Inflammatory macrophage treated with lipopolysaccharide for 1 hour (primary cell): ENCODE measurements at places on chromosomes 5 and 9.
A peak's percentile ranks its signal among the peaks of the same experiment; 100 is the strongest.

GRCh38 chr5:34053133-34053532 lies 10.1 kb upstream of the C1QTNF3 start:
- no peak for DNase-seq

- no peak for DNase-seq
These were observed 200.1 kb downstream of the GAPVD1 start for GRCh38 chr9:125461636-125462190.

GRCh38 chr5:136676685-136677084 lies 311.3 kb upstream of the TRPC7 start:
- no peak for DNase-seq

GRCh38 chr5:133242221-133242835 lies 190.5 kb downstream of the HSPA4 start:
- no peak for DNase-seq

- DNase-seq = no peak
These were observed 22.6 kb upstream of the MAMDC2 start for GRCh38 chr9:70020991-70021571.

DNA sequence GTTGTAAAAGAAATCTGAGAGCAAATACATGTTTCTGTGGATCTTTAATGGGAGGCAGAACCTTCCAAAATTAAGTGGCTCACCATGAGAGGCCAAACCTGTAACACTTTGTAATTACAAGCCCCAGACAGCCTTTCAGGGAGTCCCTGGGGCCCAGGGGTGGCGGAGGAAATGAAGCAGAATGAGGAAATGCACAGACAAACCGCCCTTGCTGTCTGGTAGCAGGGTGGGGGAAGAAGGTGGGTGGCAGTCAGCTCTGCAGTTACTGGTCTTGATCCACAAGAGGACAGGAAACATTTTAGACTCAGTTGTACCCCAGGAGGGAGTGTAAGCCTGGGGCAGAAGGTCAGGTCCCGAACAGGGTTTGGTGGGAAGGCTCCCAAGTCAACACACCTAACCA lies 6.5 kb downstream of the ARL14EPL start:
- peak; percentile 25 for DNase-seq

- no peak for DNase-seq
These were observed 337.6 kb downstream of the FGF10 start for GRCh38 chr5:44051591-44051990.

- no peak for DNase-seq
These were observed 534 bp downstream of the SRFBP1 start for GRCh38 chr5:121962347-121962670.

- DNase-seq = no peak
These were observed 43.2 kb downstream of the ADAMTS12 start for GRCh38 chr5:33848554-33848953.

- DNase-seq = peak; percentile 70
These were observed 2.5 kb downstream of the PTGES2 start for GRCh38 chr9:128124873-128125579.

DNA sequence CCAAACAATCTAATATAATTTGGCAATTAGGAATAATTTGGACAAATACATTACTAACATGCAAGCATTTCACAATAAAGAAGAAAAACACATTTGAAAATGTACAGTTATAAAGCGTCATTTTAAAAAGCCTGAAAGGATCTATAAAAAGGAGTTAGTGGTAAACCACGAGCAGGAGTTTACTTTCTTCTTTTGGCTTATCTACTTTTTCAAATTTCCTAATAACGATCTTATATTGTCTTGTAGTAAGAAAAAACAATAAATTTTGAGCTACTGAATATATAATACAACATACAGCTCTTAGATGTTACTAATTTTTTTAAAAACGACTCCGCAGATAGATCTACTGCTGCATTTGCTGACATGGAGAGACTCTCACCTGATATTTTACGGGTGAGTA lies 79.9 kb downstream of the SMIM23 start:
- DNase-seq = no peak

DNA sequence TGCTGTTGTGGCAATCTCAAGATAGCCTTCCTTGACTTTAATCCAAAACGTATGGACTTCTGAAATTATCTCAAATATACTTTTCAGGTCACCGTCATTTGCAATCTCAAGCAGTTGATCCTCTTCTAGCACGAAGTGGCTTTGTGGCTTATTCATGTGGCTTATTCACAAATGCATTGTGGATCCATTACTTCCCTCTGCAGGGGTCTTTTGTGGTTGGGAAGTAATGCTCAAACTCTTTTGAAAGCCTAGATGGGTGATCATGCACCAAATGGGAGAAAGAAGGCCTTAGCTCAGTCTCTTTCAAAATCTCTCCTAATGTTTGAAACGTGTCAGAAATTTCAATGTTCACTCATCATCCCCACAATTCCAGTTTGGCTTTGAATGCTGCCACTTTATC lies 597.2 kb upstream of the CDH10 start:
- DNase-seq = no peak

- DNase-seq = no peak
These were observed 54.0 kb upstream of the STXBP1 start for GRCh38 chr9:127557998-127558546.

GRCh38 chr5:15899481-15899880 lies 280.1 kb downstream of the MARCHF11 start:
- no peak for DNase-seq

- no peak for DNase-seq
These were observed 23.4 kb upstream of the FAM169A start for GRCh38 chr5:74889523-74890105.

DNA sequence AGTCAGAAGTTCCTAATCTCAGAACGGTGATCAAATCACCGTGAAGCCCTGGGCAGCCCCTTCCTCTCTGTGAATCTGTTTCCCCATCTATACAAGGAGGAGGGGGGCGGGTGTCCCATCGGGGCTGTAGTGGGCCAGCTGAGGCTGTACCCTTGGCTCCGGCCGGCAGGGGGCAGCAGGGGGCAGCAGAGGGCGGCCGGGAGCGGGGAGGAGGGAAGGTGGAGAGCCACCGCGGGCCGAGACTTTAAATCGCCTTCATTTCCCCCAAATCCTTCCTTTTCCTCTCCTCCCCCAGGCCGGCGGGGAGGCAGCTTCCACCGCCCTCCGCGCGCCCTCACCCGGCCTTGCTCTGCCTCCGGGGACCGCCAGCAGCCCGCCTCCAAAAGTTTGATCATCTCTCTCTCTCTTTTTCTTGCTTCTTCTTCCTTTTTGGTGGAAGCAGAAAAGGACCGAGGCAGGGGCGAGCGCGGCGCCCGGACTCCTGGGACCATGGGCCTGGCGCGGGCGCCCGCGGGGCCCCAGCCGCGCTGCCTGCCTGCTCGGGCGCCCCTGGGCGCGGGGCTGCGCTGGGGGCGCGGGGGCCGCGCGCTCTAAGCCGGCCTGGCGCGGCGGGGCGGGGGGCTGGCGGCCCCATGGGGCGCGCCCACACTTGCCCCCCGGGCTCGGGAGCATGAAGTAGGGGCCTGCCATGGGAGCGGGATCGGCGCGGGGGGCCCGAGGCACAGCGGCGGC lies at the start of gene COL27A1:
COL27A1 (plus strand) TSS at position 275 of the 732 bp plus-strand sequence; CDS start at position 689, 414 bp downstream.
- DNase-seq = peak; percentile 53

DNA sequence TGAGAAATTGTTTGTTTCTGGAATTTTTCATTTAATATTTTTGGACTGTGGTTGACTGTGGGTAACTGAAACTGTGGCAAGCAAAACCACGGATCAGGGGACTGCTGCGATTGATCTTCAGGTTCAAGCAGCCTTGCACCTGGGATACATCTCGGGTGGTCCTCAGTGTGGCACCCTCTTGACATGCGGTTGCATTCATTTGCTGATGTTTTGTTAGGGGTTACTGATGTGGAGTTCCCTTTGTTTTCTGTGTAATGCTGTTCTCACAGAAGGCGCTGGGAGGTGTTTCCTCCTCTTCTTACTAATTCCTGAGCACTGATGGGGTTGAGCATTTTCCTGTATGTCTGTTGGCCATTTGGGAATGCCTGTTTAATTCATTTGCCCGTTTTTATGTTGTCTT lies 60.4 kb downstream of the EHMT1 start:
- DNase-seq = no peak

GRCh38 chr5:38463634-38464521 lies 92.6 kb downstream of the LIFR start:
- no peak for DNase-seq

DNA sequence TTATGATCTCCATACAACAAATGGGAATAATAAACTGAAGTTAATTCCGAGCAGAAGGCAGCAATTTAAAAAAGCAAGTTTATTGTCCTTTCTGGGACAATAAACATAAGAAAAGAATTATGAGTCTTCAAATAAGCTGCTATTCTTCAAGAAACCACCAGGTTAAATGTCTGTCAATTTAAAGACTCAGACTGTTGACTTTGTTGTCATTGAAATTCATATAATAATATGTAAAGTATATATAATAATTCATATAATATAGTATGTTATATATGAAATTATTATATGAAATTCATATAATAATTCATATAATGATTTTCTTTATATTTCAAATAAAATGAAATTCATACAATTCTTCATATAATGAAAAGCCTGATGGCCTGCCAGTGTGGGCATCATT lies 497.5 kb upstream of the RGMB start:
- no peak for DNase-seq

- no peak for DNase-seq
These were observed 163.3 kb downstream of the MACROH2A1 start for GRCh38 chr5:135235551-135236227.

DNA sequence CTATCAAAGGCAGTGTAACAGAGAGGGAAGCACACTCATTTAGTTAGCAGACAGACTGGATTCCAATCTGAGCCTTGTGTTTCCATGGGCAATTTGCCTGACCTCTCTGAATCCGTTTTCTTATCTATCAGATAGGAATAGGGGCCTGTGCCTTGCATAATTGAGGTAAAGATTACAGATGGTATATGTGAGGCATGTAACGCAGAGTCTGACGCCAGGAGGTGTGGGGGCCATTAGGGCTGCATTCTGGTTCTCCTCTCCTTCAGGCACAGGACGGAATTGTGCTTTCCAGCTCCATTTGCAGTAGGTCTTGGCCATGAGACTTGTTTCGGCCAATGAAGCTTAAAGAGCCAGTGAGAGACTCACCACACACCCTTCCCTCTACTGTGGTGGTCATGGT lies 97.6 kb downstream of the FRMD3 start:
- DNase-seq = no peak

DNA sequence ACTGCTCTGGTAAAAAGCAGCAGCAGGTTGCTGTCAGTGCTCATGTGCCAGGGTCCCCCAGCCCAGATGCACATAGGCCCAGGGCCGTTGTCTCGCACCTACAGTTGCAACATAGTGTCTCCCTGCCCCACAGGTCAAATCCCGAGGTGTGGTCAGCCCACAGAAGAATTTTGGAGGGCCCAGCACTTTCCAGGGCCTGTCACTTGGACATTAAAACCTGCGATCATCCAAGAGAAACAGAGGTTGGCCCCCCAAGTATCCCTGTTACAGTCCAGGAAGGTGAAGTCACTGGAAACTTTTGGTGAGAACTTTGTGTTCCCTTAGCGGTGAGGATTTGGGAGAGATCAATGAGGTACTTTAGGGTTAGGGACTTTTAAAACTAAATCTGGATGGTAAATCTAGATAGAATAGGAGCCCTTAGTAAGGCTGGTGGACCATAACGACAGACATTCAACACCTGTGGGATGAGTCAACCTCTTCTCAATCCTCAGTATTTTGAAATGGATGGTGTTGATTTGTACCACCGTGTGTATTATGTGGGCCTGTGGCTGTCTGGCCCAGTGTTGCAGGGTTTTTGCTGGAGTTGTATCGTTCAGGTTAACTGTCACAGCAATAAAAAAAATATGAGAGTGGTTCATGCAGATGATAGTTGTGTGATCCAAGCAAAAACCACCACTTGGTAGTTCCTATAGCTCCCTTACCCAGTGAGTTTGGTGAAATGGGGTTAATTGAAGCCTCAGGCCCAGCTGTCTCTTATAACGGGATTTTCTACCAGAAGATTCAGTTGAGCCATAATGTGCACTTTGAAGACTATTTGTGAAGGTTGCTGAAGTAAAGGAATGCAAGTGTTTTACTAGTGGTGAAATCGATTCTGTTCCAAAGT lies 19.2 kb downstream of the OR2S2 start:
- no peak for DNase-seq

DNA sequence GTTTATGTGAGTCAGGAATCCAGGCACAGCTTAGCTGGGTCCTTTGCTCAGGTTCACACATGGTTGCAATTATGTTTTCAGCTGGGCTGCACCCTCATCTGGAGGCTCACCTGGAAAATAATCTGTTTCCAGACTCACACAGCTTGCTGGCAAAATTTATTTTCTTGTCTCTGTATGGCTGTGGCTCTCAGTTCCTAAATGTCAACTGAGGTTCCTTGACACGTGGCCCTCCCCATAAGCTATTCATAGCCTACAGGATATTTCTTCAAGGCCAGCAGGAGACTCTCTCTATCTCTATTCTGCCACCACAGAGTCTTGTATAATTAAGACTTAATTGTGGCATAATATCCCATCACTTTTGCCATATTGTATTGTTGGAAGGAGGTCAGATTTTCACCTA lies 732.0 kb downstream of the CDH18 start:
- no peak for DNase-seq

GRCh38 chr9:93307468-93308157 lies 123.7 kb downstream of the WNK2 start:
- no peak for DNase-seq

GRCh38 chr5:14492331-14492964 lies 89.1 kb upstream of the OTULINL start:
- peak; percentile 35 for DNase-seq

GRCh38 chr9:113603048-113603375 lies 139.5 kb downstream of the RGS3 start:
- DNase-seq = no peak

DNA sequence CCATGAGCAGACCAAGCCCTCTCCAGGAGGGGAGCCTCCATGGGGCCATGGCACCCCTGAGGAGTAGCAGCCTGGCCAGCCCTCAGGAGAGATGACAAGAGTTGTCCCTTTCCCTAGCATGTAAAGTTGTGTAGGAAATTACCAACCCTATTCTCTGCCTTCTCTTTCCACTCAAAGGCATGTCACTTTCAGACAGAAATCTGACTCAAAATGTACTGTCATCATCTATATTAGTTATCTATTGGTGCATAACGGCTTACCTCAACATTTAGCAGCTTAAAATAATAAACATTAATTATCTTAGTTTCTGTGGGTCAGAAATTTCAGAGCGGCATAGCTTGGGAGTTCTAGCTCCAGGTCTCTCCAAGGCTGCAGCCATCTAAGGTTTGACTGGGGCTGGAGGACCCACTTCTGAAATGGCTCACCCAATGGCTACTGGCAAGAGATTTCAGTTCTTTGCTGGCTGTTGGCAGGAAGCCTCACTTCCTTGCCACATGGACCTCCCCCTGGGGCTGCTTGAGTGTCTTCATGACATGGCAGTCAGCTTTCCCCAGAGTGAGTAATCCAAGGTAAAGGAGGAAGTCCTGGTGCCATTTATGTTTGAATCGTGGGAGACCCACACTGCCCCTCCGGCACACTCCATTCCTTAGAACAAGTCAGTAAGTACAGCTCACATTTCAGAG lies 632.3 kb downstream of the CCDC171 start:
- no peak for DNase-seq

- no peak for DNase-seq
These were observed 51.0 kb upstream of the FCN1 start for GRCh38 chr9:134968823-134969090.
